ENCODE measurements at places on chromosomes 4 and X.

- DNase-seq, result no peak
Measured at GRCh38 chrX:155877288-155877687, 3.9 kb upstream of the VAMP7 start.

- DNase-seq, result no peak
Measured at GRCh38 chr4:123553733-123554637, 157.4 kb downstream of the SPRY1 start.

DNA sequence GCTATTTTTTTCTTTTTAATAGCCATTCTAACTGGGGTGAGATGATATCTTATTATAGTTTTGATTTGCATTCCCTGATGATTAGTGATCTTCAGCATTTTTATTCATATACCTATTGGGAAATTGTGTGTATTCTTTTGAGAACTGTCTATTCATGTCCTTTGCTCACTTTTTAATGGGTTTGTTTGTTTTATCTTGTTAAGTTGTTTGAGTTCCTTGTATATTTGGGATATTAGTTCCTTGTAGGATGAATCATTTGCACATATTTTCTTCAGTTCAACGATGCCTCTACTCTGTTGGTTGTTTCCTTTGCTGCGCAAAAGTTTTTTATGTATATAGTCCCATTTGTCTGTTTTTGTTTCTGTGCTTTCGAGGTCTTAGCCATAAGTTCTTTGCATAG is 43.1 kb upstream of the DRP2 start:
- no peak for DNase-seq

DNA sequence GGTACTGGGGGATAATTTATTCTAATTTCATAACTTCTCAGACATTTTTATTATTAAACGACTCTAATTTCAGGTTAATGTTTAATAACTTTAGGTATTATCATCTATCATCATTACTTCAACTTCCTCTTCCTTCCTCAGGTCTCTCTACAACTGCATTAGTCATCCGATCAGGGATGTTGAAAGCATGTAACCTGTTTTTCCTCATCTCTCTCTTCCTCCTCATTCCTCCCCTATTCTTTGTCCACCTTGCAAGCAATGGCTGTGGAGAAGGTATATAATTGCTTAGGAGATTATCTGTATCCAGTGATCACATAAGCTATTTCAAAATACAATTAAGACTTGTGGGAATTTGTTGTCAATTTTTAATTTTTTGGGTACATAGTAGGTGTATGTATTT is 632.6 kb upstream of the DIAPH2 start:
- no peak for DNase-seq

DNA sequence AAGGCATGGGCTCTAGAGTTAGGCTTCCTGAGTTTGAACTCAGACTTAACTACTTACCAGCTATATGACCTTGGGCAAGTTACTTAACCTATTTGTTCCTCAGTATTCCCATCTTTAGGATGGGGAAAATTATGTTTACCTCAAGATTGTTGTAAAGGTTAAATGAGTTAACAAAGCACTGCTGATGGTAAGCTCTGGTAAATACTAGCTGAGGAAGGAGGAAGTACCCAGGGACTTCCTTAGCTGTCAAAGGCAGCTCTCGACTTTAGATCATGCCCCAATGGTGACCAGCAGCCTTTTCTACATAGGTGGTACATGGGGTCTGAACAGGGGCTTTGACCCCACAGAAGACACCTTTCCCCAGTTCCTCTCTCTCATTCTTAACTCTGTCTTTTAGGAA is 20.1 kb downstream of the ATP7A start:
- no peak for DNase-seq

- no peak for DNase-seq
Measured at GRCh38 chrX:152866386-152866785, 31.5 kb upstream of the ZNF185 start.

DNA sequence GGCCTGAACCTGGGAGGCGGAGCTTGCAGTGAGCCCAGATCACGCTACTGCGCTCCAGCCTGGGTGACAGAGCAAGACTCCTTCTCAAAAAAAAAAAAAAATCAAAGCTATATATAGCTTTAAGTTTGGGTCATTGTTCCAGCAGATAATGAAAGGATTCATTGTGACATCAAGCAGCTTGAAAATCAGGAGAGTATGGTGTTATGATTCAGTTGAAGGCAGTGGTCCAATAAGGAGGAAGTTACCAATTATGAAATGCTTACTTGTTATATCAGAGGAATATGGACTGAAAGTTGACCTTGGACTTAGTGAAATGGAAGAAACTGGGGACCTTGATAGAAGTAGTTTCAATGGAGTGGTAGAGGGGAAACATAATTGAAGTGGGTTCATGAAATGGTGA is 140.4 kb upstream of the MAD2L1 start:
- no peak for DNase-seq

DNA sequence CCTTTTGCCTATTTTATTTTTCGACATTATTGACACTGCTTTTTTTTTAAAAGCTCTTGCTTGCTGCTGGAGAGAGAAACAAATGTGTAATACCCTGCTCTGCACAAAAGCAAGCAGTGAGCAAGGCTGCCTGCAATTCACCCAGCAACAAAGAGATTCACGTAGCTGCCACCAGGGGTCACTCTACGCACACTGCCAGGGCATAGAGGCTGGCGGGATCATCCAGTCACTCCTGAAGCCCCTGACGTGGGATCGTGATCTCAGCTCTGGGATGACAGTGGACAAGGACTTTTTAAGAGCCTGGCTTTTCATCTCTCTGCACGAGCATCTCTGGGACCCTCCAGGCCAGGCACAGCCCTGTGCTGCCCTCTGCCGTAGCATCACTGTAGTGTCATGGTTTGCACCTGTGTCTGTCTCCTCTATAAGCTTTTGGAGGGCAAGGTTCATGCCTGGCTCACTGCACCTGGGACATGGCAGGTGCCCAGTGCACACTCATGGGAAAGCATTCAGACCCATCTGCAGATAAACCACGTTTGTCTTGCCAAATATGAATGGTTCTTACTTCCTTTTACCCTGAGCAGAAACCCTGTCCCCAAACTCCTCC is 19.8 kb downstream of the C4orf50 start:
- DNase-seq, result peak; percentile 23

DNA sequence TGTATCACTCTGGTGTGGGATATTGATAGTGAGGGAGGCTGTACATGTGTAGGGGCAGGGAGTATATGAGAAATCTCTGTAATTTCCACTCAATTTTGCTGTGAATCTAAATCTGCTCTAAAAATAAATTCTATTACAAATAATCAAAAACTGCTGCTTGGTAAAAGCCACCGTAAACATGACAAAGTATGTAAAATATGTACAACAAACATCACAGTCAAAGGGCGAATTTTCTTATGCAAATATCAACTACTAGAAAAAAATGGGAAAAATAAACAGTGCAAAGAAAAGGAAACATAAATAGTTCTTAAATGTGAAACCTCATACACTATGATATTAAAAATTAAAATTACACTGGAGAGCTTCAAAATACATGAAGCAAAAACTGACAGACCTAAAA is 105.1 kb upstream of the DCLK2 start:
- no peak for DNase-seq

GRCh38 chr4:94431388-94431787 is 20.4 kb upstream of the PDLIM5 start:
- DNase-seq, result no peak

- no peak for DNase-seq
Measured at GRCh38 chr4:179624768-179625181, 2182.5 kb upstream of the AGA start.

DNA sequence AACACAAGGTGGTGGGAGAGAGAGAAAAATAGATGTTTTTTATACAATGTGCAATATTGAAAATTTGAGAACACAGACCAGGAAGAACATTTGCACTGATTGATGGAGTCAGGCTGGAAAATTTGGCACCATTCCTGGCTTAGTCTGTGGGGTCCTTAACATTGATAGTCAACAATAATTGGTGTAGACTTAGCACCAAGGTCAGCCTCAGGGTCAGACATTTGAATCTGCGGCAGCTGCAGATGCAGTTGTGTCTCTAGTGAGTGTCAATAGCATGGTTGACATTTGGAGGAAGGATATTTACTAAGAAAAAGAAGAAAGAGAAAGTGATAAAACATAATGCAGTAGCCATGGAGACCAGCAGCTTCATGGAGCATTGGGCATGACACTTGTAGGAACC is 31.5 kb upstream of the GLRA3 start:
- no peak for DNase-seq

DNA sequence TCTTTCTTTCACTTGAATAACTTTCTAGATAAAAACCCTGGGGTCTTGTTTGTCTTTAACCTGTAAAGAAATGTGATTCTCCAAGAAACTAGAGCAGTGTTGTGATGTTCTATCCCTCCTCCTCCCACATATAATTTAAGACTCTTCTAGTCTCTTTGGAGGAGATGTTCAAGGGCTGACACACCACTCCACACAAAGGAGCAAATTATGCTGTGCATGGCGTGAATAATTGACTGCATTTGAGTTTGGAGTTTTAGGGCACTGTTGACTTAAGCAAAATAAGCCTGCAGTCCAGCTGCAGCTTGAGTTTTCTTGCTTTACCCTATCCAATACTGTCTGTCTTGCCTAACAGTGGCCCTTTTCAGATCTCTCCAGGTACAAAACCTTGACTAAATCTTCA is 119.7 kb downstream of the CHRDL1 start:
- no peak for DNase-seq

DNA sequence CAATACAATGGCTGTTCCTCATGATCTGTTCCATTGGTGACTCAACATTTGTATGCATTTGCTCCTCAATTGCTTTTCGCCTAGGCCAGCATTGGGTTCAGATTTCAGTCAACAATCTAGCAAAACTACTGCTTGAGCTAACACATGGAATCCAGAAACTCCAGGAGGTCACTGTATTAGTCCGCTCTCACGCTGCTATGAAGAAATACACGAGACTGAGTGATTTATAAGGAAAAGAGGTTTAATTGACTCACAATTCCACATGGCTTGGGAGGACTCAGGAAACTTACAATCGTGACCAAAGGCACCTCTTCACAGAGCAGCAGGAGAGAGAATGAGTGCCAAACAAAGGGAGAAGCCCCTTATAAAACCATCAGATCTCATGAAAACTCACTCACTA is 67.1 kb downstream of the RXFP1 start:
- DNase-seq, result no peak

DNA sequence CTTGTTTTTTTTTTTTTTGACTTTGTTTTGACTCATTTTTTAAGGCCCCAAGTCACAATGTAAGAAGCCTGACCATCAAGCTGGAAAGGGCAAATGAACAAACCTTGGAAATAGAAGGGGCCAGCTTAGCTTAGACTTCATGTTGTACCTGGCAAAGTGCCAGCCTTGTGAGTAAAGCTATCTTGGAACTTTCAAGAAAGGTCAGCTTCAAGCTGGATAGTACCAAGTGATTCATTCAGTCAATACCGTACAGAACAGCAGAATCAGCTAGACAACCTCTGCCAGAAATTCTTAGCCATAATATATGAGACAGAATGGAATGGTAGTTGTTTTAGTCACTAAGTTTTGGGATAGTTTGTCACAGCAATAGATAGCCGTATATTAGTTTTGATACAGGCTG is 1492.2 kb upstream of the TENM3 start:
- DNase-seq, result no peak

GRCh38 chr4:151048913-151049312 is 33.8 kb upstream of the LRBA start:
- no peak for DNase-seq

DNA sequence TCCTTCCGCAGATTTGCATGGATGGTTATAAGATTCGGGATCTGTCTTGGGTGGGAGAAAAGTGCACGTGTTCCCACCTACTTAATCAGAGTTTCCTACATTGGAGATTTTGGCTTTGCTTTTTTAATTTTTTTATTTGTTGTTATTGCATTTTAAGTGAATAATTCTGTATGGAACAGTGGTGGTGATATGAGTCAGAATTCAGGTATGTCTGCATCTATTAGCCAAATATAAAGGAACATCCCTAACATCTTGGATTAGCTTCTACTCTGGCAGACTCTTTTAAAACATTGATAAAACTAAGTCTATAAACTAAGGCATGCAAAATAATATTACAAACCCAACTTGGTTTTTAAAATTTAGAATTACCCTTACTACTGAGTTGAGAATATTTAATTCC is 659.8 kb upstream of the EPHA5 start:
- DNase-seq, result no peak

DNA sequence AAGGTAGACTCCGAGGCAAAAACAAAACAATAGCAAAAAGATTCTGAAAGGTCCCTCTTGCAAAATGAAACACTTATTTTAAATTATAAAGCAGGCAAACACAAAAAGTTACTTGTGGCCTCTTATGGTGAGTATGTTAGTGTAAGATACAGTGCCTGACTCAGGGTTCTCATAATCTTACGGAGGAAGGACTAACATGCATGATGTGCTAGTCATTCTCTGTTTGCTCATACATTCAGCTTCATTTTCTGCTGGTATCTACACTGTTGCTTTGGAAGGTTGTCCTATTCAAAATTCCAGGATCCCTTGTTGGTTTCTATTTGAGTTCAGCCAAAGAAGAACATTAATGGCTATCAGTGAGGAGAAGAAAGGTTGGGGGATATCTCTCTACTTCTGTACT is 249.1 kb upstream of the FAM47A start:
- no peak for DNase-seq

- no peak for DNase-seq
Measured at GRCh38 chr4:73803213-73803612, 33.3 kb upstream of the CXCL6 start.

GRCh38 chr4:30753316-30753715 is 33.1 kb downstream of the PCDH7 start:
- DNase-seq, result no peak
